ENCODE measurements at places on chromosomes 11 and 22.

- DNase-seq = no peak
Measured at GRCh38 chr11:85784480-85785265, 26.3 kb downstream of the SYTL2 start.

DNA sequence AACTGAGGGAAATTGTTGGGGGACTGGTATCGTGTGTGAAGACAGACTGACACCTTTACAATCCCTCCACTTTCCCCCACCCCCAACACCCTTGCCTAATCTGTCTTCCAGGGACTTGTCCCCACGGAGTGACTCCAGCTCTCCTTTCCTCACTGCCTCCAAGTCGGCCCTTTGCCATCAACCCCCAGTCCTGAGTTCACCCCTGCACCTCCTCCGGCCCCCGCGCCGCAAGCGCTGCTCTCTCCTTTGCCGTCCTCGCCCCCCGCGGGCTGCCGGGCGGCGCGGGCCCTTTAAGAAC is 183 bp upstream of the ABCG4 start:
- no peak for DNase-seq

GRCh38 chr11:31690041-31690440 is 121.1 kb downstream of the PAX6 start:
- no peak for DNase-seq

DNA sequence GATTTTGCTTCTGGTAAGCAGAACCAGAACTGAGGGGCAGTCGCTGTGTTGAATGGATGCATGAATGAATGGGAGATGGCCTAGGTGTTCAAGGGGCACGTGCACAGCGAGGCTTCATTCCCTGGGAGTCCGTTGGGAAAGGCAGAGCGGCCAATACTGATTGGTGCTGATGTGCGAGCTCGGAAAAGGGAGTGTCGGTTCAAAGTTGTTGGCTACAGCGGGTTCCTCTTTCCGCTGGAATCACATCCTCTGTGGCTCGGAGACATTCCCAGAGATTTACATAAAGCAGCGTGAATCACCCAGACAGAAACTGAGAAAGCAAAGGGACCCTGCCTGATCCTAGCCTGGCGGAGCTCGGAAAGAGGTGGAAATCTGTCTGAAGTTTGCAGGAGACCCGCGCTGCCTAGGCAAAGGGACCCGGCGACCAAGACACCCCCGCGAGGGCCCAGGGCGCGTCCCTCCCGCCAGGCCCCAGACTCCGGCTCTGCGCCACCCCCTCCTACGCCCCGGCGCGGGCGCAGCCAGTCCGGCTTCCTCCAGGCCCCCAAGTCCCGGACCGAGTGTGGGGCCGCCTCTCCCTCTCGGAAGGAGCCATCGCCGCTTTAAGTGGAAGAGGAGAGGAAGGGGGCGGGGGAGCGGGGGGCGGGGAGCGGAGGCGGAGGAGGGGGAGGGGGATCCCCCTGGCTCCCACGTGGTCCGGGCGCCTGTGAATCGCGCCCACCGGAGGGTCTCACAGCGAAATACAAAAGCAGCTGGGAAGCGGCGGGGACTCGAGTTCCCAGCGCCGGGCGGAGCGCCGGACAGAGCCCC is at the start of gene FJX1:
TSS of gene FJX1 (plus strand) at position 774 of the 810 bp plus-strand sequence. CDS start 177 bp downstream, outside the sequence.
- DNase-seq = no peak

- no peak for DNase-seq
Measured at GRCh38 chr11:14539982-14540421, 19.8 kb upstream of the PSMA1 start.

- DNase-seq = no peak
Measured at GRCh38 chr11:93213622-93214021, 15.8 kb upstream of the SLC36A4 start.

GRCh38 chr22:25395468-25395867 is 169.0 kb upstream of the GRK3 start:
- DNase-seq = no peak
